ENCODE measurements at places on chromosomes 16 and 17.
A peak's percentile ranks its signal among the peaks of the same experiment; 100 is the strongest.

DNA sequence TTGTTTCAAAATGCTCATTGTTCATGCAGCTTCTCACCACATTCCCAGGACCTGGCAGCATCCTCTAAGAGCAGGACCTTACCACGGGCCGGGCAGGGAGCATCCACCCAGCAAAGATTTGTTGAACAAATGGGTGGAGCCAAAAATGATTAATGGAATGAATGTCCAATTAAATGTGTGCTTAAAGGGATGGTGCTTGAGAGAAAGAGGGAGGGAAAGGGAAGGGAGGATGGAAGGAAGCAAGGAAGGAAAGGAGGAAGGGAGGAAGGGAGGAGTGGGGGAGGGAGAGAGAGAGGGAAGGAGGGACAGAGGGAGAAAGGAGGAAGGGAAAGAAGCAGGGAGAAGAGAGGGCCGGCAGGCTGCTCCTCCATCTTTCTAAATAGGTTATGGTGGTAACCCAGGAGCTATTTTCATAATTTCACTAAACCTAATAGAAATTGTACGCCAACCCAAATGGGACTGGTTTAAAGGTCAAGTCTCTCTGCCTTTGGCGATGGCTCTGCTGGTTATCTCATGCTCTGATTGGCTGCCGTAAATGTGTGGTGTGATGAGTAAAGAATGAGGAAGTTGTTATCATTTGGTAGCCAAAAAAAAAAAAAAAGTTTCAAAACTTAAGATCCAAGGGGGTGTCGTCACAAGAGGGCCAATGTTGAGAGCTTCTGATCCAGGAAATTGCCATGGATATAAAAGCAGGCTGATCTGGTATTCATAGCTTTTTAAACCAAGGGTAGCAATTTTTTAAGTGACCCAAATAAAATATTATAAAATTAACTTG, 126.7 kb upstream of the FOXF1 start:
- DNase-seq, result no peak

DNA sequence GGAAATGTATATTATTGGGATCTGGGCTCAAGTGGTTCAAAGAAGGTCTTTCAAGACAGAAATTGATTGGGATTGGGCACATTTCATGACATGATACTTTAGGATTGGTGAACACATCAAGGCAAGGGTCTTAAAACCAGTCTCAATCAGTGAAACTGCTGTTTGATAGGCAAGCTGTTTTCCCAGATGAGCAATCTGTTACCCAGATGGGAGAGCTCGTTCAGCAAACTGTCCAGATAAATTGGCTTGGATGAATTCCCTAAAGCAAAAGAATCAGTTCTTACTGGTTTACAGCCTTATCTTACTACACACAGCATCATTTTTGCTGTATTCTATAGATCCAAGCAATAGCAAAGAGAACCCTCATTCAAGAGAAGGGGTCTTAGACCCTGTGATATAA, 31.0 kb upstream of the CNEP1R1 start:
- DNase-seq, result no peak

DNA sequence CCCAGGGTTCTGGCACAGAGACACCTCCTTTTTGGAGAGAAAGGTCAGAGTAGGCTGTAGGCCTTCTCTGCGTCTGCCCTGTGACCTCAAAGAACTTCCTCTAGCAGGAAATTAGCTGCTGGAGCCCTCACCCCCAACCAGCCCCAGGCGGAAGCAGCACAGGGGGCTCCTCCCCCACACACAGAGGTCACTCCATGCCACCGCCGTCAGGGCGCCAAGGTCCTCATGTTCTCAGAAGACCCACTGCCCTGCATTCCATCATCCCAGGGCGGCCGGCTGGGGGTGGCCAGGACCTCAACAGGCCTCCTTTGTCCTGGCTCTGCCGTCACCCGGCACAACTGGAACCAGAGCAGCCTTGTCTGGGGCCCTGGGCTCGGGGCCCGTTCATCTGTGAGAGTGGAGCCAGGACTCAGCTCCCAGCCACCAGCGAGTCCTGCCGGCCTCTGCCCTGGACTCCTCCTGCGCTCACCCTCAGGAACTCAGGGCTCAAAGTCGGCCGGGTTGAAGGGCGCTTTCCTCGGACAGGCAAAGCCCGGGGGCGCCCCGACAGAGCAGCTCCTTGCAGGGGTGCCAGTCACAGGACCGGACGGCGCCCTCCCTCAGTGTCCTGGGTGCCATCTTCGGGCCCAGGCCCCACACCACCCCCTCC, 1.2 kb downstream of the TMC6 start:
- DNase-seq, result no peak

- no peak for DNase-seq
Observed at GRCh38 chr16:81410643-81411293, 33.8 kb upstream of the CMIP start.

DNA sequence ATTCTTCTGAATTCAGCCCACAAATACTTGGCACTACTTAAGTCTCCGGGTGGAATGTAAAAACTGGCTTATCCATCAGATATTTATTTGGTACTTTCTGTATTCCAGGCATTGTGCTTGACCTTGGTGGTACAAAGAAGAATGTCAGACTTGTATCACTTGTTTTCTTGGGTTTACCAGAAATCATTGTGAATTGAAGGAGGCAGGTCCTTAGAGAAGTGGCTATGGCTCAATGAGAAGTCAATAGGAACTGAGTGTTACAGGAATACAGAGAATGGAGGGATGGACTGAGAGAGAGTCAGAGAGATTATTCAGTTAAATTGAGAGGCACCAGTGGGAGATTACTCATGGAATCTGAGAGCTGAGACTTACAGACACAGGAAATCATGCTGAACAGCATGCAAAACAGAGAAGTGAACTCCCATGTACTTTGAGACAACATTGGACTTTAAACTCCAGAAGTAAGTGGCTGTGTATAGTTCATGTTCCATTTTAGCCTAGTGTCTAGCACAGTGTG, 704.1 kb downstream of the CDH11 start:
- peak; percentile 79 for DNase-seq

DNA sequence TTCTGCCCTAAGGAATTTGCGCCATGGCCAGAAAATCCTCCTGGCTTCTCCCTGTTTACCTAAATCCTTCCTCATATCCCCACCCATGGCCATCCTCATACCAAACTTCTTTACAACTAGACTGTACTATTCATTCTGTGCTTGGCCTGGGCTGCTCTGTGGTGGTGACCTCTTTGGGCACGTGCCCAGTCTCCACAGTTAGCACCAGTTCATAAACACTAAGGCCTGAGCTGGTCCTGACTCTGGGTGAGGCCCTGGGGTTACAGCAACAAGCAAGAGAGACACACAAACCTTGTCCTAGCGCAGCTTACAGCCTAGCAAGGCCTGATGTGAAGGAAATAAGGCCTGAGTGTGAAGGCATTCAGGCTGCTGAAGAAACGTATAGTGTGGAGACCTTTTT, 3.1 kb upstream of the ATXN7L3 start:
- DNase-seq, result no peak

DNA sequence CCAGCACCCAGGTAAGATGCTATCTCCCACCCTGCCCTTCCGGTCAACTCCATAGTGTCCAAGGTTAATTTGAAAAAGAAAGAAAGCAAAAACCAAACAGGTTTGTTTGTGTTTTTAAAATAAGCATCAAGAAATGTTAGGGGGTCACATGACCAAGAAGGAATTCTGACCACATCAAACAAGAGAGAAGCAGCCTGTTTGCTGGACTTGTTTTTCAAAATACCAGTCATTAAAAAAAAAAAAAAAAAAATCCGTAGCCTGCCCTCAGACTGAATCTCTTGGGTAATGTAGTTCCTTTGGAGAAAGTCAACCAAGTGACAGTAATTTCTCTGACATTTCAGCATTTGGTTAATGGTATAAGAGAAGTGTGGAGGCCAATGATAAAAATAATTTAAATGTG, 38.4 kb downstream of the HNF1B start:
- DNase-seq, result no peak

- DNase-seq, result no peak
Observed at GRCh38 chr17:48755356-48755755, 26.8 kb upstream of the HOXB13 start.

DNA sequence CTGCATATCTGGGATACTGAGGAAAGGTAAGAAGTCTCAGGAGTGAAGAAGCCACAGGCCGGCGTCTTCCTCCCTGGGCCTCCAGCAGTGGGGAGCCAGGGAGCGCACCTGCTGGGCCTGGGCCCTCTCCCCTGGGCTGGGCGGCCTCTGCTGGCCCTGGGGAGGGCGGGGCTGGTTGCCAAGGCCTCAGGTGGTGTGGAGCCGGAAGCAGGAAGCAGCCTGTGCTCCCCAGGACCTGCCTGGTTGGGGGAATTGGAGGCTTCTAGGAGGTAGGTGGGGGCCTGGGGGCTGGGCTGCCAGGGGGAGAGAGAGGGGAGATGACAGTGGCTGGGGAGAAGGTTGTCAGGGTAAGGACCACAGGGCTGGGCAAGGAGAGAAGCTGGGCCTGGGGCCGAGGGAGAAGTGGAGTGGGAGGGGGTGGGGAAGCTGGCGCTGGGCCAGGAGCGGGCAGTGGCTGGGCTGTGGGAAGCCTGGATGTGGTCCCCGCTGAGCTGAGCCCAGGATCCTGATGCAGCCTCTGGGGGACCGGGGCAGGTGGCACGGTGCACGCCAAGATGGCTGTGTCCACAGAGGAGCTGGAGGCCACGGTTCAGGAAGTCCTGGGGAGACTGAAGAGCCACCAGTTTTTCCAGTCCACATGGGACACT, at the start of gene SMIM22:
Gene SMIM22, plus strand, starts transcription at position 189 of the 647 bp plus-strand sequence. Its CDS starts 366 bp downstream, at position 555.
- DNase-seq, result no peak

- no peak for DNase-seq
Observed at GRCh38 chr17:46720408-46720807, 98.1 kb downstream of the WNT3 start.

DNA sequence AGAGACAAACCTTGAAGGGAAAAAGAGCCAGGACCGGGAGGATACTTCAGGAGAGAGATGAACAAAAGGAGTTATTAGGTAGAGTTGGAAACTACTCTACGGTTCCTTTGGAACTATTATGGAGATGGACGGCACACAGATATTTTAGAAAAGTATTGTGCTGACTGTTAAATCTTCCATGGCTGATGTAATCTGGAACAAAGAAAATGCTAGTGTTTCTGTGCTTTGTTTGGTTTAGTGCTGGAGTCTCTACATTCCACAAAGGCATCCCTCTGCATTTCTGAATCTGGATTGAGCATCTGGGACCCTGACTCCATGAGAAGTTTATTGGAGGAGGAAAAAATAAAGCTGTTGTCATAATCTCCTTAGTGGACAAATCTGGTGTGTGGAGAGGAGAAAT, 57.2 kb downstream of the RPGRIP1L start:
- no peak for DNase-seq

DNA sequence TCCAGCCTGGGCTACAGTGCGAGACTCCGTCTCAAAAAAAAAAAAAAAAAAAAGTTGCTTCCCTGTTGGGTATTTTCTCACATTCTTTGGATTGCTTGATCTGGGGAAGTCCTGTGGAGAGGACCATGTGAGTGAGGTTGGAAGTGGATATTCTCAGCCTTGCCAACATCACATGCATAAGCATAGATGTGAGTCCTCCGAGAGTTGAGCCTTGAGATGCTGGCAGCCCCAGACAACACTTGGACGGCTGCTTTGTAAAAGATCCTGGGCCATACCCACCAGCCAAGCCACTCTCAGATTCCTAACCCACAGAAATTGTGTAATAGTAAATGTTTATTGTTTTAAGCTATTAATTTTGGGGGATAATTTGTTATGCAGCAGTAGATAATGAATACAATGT, 1570.0 kb upstream of the GOT2 start:
- DNase-seq, result no peak

- DNase-seq, result no peak
Observed at GRCh38 chr17:67198131-67198530, 46.9 kb downstream of the HELZ start.

- no peak for DNase-seq
Observed at GRCh38 chr16:79794941-79795340, 194.4 kb upstream of the MAF start.

DNA sequence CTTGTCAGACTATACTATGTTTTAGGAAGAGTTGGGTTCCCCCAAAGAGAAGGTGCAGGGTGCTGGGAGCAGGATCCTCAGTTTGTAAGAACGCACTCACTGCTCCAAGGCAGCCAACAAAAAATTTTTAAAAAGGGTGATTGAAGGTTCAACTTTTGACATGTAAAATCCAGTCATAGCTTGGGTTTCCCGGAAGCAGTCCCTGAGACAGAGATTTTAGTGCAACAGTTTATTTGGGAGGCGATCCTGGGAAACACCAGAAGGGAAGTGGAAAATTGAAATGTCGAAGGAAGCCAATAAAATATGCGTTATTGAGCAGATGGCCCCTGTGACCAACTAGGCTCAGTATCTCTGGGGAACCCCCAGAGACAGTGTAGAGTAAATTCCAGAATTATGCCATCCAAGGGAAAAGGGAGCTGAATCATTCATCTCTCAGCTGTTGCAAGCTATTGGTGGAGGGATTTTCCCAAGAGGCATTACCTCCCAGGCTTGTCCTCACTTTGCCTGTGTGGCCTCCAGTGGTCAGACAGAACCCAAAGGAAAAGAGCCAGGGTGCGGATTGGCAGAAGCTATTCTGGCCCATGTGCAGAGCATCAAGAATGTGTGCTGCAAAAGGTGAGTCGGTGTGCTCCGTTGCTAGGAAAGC, 72.9 kb downstream of the HS3ST3B1 start:
- peak; percentile 12 for DNase-seq

- no peak for DNase-seq
Observed at GRCh38 chr17:30717291-30718098, 107.0 kb downstream of the CRLF3 start.

GRCh38 chr17:75228305-75228704, 22.8 kb downstream of the NUP85 start:
- DNase-seq, result no peak

GRCh38 chr17:18992454-18993130, 12.0 kb downstream of the FAM83G start:
- no peak for DNase-seq

- DNase-seq, result no peak
Observed at GRCh38 chr17:8046306-8046928, 7.6 kb downstream of the ALOX15B start.

GRCh38 chr17:31226373-31226772, 70.7 kb downstream of the OMG start:
- DNase-seq, result no peak

- no peak for DNase-seq
Observed at GRCh38 chr17:67747681-67748235, 30.0 kb downstream of the NOL11 start.

DNA sequence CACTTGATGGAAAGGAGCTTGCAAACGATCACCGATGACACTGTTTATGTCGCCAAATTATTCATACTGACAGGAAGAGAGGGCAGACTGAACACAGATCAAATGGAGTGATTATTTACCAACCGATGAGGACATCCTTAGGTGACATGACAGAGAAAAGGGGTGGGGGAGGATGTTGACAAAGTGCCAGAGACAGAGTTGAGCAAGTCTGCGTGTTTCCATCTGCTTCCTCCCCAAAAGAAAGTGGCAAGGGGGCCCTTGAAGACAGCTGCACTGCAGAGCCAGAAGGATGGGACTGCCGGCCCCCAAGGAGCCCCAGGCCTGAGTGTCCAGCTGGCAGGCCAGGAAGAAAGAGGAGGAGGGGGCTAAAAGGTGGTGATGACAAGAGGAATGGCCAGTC, 191.0 kb upstream of the RPL38 start:
- no peak for DNase-seq

DNA sequence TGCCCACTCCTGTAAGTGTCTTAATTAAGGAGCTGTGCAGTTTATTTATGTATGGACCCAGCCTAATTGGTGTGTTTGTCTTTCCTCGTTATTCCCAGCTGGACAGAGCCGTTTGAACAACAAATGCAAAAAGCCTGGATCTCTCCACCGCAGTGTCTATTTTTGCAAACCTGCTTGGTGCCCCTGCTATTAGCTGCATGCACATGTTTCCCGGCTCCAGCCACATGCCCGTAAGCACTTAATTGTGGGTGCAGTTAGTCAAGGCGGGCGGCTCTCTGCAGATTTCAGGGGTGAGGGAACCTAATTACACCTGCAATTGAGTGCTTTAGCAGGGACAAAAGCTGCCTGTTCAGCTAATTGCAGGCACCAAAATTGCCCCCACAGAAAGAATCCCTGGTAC, 74.0 kb upstream of the GSE1 start:
- no peak for DNase-seq

GRCh38 chr16:931171-931570, 39.6 kb downstream of the LMF1 start:
- no peak for DNase-seq
